AG04450 (cell line): ENCODE measurements at places on chromosomes 3 and 15.
A peak's percentile ranks its signal among the peaks of the same experiment; 100 is the strongest.

DNA sequence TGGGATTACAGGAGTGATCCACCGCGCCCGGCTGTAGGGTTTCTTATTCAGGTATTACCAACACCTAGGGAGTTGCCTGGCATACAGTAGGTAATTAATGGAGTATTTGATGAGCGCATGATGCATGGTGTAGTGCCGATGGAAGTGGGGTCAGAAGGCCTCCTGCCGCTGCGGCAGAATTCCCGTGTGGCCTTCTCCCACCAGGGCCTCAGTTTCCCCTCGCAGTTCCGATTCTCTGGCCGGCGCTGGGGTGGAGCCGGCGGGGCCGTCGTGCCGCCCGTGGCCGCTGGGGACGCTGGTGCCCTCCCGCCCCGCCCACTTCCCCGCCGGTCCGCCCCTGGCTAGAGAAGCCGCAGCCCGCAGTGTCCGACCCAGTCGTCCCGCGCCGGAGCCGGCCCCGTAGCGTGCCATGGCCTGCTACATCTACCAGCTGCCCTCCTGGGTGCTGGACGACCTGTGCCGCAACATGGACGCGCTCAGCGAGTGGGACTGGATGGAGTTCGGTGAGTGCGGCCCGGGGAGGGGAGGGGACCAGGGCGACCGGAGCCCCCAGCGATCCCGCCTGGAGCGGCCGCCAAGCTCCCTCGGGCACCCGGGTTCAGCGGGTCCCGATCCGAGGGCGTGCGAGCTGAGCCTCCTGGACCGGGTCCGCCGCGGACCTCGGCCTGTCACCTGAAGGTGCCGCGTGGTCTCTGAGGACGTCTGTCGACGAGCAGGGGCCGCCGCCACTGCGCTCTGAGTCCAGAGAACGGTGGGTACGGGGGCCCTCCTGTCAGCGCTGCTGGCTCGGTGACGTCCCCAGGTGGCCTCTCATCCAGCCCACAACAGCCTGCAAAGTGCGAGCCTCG, at the start of gene IRAK2:
IRAK2 (plus strand) TSS at position 374 of the 848 bp plus-strand sequence; CDS start at position 410, 36 bp downstream.
- DNase-seq: no peak

- no peak for DNase-seq
Observed at GRCh38 chr15:78621810-78622402, 1.1 kb upstream of the CHRNA3 start.

DNA sequence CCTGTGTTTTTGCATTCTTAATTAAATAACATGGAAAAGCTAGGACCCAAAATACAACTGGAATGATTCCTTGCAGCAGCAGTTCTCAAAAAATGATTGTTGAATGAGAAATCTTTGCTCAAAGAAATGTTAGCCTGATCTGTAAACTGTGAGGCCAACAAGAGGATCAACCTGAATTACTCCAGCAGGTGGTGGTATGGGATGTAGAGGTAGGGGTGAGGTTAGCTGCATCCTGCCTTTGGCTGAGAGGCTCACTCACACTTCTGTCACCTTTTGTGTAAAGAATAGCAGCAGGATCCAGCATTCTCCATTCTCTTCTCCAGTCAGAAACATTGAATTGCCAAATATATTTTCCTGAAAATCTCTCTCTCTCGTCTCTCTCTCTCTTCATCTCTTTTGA, 26.5 kb upstream of the FAM98B start:
- DNase-seq: no peak

DNA sequence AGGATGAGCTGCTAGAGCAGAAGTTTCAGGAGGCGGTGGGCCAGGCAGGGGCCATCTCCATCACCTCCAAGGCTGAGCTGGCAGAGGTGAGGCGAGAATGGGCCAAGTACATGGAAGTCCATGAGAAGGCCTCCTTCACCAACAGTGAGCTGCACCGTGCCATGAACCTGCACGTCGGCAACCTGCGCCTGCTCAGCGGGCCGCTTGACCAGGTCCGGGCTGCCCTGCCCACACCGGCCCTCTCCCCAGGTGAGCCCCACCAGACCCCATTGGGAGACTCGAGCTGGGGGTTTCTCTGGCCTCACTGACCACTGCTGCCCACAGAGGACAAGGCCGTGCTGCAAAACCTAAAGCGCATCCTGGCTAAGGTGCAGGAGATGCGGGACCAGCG, 28.0 kb downstream of the PTPN23 start:
- DNase-seq: no peak

DNA sequence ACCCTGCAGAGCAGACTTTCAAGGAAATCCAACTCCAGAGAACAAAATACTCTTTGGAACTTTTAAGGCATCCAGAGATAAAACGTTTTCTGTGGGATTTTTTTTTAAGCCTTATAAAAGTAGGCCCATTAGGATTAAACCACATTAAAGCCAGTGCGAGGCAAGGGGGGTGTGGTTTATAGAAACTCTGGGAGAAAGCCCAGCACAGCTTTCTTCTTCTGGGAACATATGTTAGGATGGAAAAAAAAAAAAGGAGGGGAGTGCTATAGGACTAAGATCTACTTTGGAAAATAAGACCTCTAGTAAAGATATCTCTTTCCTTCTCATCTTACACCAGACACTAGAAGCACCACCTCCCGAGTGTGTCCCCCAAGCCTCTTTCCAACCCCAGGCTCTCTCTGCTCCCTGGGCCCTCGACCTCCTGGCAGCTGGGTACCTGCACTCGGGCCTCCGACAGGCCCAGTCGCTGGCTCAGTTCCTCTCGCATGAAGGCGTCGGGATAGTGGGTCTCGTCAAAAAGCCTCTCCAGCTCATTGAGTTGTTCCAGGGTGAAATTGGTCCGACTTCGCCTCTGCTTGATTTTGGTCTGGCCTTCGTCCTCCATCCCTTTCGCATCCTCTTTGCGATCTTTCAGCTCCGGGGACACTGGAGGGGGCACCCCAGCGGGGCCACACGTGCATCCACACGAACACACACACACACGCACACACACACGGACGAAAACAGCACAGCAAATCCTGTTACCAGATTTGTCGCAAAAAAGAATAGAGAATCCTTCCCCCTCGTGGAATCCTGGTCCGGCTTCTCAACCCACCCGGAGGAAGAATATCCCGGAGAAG, 3.8 kb downstream of the SHOX2 start:
- DNase-seq: no peak

GRCh38 chr15:74903676-74904075, 3.0 kb downstream of the FAM219B start:
- DNase-seq: no peak

DNA sequence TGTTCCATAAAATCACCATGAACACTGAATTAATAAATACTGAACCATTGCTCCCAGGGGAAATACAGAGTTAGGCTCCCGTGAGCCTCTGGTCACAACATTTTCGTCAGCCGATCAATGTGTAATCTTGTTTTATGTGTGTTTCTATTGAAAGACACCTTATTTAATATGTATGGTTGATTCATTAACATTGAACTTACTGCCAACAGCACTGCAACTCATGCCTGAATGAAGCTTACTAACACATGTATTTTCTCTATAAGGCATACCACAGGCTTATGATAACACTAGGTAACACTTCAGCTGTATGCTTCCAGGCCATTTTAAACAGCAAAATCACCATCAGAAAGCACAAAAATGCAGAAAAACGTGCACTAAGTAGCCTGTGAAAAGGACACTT, 9.1 kb upstream of the REC114 start:
- DNase-seq: no peak

- no peak for DNase-seq
Observed at GRCh38 chr3:13011573-13012220, 61.5 kb downstream of the IQSEC1 start.

DNA sequence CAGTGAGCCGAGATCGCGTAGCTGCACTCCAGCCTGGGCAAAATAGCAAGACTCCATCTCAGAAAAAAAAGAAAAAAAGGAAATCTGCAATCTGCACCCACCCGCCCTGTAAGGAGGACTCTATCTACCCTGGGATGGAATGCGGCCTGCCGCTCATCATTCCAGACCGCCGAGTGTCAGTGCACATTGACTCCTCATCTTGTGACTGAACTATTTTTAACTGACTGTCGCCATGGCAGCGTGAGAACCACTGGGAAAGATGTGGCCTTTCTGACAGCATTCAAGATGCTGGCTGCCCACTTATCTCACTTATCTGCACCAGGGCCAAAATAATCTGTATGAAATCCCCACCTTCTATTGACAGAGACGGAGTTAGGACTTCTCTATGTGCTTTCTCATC, 38.8 kb upstream of the ANKRD34C start:
- DNase-seq: no peak

GRCh38 chr3:101513419-101513986, 491 bp upstream of the SENP7 start:
- DNase-seq: peak; percentile 10

DNA sequence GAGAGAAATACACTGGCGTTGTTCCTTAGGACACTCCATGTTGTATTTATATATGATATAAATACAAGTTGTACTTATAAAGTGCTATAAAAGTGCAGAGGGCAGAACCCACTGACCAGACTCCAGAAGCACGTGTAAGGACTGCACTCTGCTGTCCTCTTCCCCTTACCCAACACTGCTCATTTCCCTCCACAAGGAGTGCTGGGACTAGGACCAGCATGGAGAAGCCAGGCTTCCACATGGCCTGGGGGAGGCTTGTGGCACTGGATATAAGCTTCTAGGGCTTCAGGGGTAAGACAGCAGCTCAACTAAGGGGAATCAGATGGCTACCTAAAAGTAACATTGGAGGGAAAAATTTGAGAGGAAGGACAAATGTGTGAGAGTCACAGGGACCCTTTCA, 556.9 kb downstream of the IGSF11 start:
- no peak for DNase-seq

DNA sequence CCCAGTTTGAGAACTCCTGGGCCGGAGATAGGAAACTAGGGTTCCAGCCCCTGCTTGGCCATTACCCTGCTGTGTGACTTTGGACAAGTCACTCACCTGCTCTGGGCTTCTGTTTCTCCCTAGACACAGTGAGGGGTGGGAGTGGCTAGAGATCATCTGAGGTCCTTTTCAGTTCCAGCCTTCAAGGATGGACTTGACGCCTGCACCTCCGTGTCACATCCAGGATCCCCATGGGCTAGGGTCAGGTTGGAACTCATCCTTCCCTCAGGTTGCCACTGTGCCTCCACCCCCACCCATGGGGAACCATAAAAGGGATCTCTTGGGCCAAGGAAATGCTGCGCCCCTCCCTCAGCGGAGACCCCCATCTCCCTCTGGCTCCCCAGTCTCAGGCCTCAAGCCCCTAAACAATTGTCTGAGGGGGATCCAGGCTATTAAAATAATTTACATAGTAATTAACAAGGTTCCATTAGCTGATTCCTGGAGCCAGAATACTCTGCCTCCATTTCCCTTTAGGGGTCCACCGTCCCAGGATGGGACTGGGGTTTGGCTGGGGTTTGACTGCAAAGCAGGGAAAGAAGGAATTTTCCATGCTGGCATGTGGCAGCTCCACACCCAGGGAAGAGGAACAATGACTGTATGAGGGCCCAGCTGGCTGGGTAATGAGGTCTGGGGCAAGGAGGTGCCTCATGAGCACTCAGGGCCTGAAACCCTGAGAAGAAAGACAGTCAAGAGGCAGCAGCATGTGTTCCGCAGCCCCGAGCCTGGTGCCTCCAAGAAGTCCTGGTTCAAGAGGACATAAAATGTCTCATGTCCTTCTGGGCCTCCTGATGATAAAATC, 177.7 kb downstream of the SMAD6 start:
- no peak for DNase-seq

- DNase-seq: no peak
Observed at GRCh38 chr15:43826029-43826507, 734 bp upstream of the WDR76 start.

DNA sequence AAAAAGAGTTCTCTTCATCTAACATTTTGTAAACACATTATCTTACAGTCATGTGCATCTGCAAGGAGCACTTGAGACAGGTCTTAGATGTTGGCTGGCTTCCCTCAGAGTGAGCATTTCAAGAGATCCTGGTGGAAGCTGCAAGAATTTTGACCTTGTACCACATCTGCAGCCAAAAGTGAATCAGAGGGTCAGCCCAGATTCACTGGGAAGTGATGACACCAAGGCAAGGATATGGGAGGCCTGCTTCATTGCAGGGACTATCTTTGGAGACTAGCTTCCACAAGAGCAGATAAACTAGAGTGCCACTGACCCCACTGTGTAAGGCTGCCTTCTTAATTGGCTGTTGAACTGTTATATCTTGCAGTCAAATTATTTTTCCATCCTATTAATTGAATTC, 21.3 kb upstream of the GADL1 start:
- no peak for DNase-seq

- no peak for DNase-seq
Observed at GRCh38 chr3:134615743-134616142, 35.1 kb downstream of the KY start.

DNA sequence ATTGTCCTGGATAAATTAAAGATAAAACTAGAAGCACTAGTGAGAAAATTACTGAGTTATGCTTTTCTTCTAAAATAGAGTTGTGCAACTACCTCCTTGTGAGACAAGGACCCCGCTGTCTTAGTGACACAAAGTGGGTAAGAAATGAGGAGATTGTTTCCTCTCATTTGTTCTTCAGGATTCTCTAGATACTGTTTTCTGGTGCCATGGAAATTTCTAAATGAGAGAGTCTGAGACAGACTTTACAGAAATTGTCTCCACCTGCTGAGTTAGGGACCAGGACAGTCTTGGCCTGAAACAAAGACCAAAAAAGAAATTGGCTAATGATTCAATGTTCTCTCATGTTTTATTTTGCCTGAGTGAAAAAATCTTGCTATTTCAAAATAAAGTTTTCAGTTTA, 427.5 kb downstream of the TUSC7 start:
- DNase-seq: no peak
